ENCODE measurements at places on chromosomes 2 and 18.

GRCh38 chr18:32213693-32214092 lies 23.9 kb downstream of the MEP1B start:
- DNase-seq: no peak

DNA sequence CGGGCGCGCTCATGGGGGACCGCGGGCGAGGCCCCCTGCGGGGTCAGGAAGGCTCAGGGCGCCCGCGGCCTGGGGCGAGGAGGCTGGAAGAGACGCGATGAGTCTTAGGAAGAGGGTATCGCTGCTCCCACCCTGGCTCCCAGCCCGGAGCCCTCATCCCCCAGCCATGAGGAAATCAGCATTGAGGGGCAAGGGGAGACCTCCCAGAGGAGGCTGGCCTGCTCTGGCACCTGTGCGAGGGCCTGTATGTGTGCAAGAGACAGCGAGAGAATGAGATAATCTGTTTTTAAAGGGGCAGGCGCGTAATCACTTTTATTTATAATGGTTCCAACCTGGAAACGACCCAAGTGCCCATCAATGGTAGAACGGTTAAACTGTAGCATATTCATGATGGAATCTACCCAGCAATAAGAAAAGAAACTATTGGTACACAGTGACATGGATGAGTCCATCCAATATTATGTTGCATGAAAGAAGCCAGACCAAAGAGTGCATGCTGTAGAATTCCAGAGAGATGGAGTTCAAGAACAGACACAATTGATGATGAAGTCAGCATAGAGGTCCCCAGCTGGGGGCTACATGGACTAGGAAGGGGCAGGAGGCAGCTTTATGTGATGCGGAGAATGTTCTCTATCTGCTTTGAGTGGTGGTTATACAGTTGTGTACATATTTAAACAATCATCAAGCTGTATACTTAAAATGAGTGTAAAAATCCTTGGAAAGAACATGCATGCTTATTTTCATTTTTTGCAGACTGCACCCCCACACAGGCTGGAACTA lies 14.4 kb downstream of the FBXO41 start:
- DNase-seq: no peak

DNA sequence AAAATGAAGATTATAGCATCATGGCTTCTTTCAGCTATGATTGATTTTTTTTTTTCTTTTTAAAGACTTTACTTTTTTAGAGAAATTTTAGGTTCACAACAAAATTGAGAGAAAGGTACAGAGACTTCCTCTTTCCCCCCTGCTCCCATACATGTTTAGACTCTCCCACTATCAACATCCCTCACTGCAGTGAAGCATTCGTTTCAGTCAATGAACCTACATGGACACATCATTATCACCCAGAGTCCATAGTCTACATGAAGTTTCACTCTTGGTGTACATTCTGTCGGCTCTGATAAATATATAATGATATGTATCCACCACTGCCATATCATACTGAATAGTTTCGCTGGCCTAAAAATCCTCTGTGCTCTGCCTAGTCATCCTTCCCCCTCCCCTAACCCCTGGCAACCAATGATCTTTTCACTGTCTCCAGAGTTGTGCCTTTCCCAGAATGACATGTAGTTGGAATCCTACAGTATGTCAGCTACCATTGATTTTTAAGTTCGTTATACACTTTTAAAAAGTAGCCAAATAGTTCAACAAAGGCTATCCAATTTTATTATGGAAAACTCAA lies 86.8 kb downstream of the GPD2 start:
- no peak for DNase-seq

DNA sequence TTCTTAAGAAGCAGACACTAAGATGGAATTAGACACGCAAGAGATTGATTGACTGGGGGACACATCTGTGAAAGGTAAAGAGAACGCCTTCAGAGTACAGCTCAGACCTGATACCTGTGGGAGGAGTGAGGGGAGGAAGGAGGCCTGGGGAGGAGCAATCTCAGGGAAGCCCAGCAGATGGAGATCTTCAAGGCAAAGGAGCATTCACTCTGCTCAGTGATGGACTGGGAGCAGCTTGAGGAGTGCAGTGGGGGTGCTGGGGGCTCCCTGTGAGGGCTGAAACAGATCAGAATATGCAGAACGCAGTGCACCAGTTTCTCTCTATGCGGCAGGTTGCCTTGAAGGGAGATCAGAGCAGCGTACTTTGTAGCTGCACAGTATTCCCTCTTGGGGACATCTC lies 103.7 kb upstream of the ATP8B1 start:
- DNase-seq: no peak

- peak; percentile 11 for DNase-seq
Measured at GRCh38 chr18:9348766-9349165, 14.2 kb downstream of the TWSG1 start.
